T-helper 17 cell (primary cell): ENCODE measurements at places on chromosomes 1 and 21.

GRCh38 chr1:78916986-78917385 is 89.5 kb downstream of the ADGRL4 start:
- DNase-seq = no peak

DNA sequence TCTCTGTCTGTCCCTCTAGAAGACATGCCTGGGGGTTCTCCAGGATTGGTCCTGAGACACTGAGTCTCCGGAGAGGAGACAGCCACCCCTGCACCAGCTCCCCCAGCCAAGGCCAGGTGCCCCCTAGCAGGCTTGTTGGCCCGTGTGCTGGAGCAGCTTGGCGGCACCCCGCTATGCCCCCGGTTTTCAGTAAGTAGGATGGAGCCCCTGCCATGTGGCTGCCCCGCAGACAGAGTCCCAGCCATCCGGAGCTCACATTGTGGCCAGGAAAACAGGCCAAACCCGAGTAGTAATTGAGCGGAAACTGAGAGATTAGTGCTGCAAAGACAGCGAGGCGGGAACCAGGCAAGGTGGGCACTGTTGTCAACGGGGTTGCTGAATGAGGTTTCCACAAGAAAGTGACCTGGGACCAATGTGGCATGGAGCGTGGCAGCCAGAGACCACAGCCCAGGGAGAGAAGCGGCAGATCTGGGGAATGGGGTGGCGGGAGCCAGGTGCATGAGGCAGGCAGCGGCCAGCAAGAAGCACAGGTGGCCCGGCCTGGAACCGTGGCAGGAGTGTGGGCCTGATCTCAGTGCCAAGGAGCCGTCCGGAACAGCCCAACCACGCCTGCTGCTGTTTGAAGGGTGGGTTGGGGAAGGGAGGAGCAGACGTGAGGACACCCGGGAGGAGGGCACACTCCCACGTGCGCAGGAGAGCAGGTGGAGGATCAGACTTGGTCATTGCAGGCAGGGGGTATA is 137.4 kb upstream of the VAMP3 start:
- DNase-seq = no peak

GRCh38 chr1:218783131-218783530 is 390.5 kb upstream of the LYPLAL1 start:
- no peak for DNase-seq

GRCh38 chr1:174225499-174226204 is 66.3 kb downstream of the RABGAP1L start:
- DNase-seq = no peak

- no peak for DNase-seq
Measured at GRCh38 chr1:18931730-18932129, 24.7 kb downstream of the IFFO2 start.

DNA sequence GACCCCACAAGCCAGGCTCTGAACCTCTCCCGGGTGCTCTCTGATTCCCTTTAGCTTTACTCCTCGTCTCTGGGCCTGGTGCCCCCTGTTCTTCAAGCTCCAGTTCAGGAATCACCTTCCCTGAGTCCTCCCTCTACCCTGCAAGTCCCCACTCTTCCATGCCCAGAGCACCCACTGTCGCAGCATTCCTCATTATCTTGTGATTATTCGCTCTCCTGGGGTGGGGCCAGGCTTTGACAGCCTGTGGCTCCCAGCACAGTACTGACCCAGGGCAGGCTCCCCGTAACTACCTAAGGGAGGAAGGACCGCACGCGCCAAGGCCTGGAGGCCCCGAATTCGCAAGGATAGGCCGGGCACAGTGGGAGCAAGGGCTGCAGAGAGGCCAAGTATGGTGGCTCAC is 734 bp upstream of the C1orf210 start:
- no peak for DNase-seq

GRCh38 chr1:5725855-5726585 is 266.2 kb downstream of the NPHP4 start:
- DNase-seq = no peak
